ENCODE measurements at places on chromosomes 13 and 19.

- DNase-seq, result no peak
Measured at GRCh38 chr13:29254626-29255370, 340.7 kb downstream of the SLC7A1 start.

GRCh38 chr13:113936166-113936965, 37.5 kb downstream of the C13orf46 start:
- no peak for DNase-seq

DNA sequence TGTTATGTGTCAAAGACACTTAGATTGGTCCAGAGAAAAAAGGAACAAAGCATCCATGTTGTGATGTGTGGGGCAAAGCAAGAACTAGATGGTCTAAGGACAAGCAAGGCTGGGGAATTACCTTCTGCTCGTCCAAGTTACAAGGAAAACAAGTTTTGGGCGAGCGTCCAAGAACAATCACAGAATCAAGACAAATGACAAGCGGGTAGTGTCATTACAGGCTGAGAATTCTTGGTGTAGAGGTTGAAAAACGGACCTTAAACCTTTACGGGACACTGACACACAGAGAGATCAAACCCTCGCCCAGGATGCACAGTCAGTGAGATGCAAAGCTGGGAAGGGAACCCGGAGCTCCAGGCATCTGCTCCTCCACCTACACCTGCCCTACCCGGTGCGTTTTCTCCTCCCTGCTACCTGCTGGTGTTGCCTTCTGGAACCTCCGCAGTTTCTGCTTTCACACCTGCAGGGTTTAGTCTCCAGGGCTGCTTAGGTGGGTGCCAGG, 515 bp upstream of the ZNF324B start:
- DNase-seq, result peak; percentile 65

GRCh38 chr13:102968572-102969228, 97.5 kb downstream of the SLC10A2 start:
- DNase-seq, result no peak

GRCh38 chr13:76854894-76855293, 31.3 kb downstream of the KCTD12 start:
- no peak for DNase-seq

GRCh38 chr13:30666113-30666512, 48.4 kb downstream of the USPL1 start:
- DNase-seq, result no peak

DNA sequence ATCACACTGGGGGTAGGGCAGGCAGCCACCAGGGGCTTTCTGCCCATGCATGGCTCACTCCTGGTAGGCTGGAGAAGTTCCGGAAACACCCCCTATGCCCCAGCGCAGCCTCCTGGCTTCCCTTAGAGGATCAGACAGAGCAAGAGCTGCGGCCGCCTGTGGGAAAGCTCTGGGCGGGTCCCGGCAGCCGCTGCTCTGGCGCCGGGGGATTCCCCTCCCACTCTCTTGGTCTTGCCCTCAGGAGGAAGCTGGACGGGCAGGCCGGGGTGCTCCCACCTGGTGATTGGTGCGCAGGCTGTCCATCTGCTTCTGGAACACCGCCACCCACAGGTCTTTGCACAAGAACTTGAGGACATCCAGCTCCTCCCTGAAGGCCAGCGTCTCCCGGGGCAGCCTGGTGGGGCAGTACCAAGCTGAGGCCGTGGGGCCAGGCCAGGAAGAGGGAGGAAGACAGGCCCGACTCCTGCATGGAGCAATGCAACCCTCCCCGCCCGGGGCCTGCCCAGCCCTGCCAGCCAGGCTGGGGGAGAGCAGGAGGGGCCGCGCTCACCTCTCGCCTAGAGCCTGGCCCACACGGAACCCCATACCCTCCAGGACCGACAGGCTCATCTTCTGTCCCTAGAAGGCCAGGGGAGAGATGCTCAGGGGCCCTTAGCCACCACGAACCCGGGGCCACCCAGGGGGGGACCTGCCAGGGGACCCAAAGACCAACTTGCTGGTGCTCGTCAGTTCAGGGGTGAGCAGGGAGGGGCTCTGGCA, 4.0 kb upstream of the NKPD1 start:
- no peak for DNase-seq

GRCh38 chr13:36344886-36345437, 1.2 kb downstream of the SPART start:
- DNase-seq, result peak; percentile 75

GRCh38 chr19:6501740-6502648, at the start of gene TUBB4A:
Gene TUBB4A, minus strand, starts transcription at chr19:6502309. Its CDS starts 97 bp downstream, at chr19:6502212.
- DNase-seq, result no peak

DNA sequence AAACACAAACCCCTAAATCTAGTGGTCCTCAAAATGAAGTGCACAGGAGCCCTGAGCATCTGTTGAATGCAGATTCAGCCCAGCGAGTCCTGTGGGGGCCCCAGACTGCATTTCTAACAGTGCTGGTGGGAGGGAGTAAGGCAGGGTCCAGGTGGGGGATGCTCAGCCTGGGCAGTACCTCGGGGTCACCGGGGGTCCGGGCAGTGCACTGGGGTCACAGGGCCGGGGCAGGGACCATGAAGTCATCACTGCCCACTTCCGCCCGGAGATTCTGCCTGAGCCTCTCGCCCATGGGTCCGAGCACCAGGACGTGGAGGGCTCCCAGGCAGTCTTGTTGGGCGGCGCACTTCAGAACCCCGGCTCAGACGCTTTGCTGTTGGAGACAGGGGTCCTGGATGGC, 838 bp upstream of the ATP4B start:
- DNase-seq, result no peak

DNA sequence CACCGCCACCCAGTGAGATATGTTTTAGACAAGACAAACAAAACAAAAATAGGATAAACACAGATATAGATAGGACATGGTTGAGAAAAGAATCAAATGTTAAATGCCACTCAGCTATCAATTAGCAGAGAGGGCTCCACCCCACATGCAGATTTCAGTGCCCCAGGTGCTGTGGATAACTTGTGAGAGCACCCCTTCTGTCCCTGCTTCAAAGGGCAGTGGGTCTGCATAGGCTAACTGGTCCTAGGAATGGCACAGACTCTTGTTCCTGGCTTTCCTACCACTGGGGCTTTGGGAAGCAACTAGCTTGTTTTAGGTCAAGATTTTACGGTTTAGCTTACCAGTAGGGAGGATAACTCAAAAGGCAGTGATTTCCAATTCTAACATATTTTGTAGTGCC, 460.3 kb downstream of the TSHZ3 start:
- no peak for DNase-seq

GRCh38 chr19:3708207-3708931, at the start of gene TJP3:
Gene TJP3, plus strand, starts transcription at chr19:3708384. Its CDS starts 20,049 bp downstream, at chr19:3728433.
- no peak for DNase-seq

- DNase-seq, result no peak
Measured at GRCh38 chr19:36423925-36424324, 5.5 kb upstream of the ZFP82 start.

DNA sequence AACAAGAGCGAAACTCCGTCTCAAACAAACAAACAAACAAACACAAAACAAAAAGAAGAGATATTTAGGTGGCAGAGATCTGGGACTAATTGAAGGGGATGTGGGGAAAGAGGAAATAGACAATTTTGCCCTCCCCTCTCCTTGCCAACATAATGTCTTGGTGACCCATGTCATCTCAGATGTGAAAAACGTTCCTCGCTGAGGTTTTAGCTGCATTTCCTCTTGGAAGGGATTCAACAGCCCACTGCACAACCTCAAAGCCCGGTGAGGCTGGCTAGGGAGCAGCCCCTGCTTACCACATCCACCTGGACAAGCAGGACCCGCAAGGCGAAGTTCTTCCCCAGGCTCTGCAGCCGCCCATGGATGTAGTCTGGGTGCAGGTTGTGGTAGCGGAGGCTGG, 4.9 kb downstream of the ERCC1 start:
- DNase-seq, result no peak

DNA sequence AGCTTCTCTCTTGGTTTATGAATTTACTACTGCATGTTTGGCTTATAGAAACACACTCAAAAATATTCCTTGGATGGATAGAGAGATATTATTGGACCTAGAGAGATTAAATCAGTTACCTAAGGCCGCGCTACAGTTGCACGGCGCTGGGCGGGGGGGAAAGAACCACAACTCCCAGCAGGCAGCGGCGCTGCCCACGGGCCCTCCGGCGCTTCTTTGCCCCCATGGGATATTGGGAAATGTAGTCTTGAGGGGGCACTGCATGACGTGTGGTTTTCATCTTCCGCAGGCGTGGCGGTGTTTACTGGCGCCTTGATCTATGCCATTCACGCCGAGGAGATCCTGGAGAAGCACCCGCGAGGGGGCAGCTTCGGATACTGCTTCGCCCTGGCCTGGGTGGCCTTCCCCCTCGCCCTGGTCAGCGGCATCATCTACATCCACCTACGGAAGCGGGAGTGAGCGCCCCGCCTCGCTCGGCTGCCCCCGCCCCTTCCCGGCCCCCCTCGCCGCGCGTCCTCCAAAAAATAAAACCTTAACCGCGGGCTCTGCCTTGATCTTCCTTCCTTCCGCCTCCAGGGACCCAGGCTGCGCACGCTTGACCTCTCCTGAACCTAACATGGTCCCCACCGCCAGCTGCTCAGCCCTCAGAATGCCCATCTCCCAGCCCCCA, 4.8 kb downstream of the EMP3 start:
- DNase-seq, result peak; percentile 84

GRCh38 chr13:48739386-48739964, 85.7 kb downstream of the CYSLTR2 start:
- DNase-seq, result no peak

- DNase-seq, result peak; percentile 32
Measured at GRCh38 chr19:47247308-47247990, 8.9 kb upstream of the CCDC9 start.

DNA sequence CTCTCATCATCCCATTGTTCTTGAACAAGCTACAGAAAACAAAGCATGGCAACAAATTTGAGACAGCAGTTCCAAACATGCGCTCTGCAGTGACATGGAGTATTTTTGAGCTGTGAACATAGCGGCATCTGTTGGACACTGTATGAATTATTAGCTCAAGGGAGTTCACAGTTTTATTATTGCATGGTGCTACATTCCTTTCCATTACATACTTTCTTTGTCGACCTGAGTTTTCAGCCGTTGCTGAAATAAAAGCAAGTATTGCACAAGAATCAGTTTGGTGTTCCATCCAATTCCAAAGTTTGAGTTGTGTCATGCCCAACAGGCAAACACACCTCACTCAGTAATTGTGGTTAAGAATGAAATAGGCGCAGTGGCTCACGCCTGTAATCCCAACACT, 30.1 kb upstream of the METTL21C start:
- no peak for DNase-seq

DNA sequence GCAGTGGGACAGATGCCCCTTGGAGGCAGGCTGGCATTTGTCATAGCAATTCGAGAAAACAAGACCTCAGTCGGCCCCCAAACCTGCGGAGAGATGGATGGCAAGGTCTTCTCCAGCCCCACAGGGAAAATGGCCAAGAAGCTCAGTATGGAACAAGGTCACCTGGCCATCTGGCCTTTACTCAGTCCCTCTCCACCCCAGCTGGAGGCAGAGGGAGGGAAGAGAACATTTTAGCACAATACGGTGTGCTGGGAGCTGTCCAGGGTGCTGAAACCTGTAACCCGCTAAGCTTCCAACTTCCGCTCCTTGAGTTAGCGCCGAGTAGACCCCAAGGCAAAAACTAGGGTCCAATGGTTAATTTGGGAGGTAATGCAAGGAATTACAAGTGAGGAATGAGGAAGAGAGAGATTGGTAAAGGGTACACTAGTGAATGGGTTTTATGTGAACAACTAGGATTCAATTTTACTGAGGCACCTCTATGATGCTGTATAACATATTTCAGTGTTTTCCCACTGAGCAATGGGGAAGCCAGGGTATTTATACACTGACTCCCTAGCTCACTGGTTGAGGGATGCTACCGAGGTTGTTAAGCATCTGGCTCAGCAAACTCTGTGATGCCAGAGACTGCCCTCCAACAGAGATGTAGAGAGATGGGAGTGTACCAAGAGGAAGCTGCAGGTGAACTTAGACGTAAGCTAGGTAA, 64.3 kb downstream of the CACNA1A start:
- peak; percentile 26 for DNase-seq

DNA sequence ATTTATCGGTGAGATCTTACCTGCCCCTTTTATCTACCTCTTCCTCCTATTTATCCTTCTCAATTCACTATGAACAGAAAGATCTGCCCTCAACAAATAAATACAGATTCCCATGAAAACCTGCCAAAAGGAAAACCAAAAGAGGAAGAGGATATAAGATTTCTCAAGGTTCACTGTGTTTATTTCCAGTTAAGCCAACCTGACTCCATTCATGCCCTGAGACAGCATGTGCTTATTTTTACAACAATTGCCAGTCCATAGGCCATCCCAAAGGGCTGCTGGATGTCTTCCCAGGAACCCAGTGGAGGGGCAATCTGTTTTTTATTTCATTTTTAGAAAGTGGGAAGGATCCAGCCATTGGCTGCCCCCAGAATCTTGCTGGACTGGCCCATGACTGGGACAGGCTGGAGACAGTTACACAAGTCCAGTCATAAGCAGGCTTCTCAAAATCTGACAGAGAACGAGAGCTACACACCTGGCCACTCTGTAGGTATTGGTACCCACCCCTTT, 209.1 kb downstream of the IRS2 start:
- no peak for DNase-seq

DNA sequence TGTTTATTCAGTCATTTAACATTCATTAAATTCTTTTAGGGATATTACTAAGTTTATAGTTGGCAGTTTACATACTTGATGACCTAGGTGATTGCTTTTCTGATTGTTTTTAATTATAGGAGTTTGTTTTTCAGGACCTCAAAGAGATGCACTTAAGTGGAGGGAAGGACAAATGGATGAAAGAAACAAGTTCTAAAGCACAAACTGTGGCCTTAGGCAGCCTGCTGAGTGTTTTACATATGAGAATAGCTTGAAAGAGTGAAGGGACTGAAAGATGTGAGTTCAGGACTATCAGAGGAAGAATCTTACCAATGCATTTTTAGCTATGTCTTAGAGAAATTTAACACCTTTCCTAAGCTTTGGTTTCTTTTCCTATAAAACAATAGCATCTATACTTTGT, 402.6 kb downstream of the KLF12 start:
- DNase-seq, result no peak

GRCh38 chr13:83168590-83168989, 713.7 kb downstream of the SLITRK1 start:
- no peak for DNase-seq

DNA sequence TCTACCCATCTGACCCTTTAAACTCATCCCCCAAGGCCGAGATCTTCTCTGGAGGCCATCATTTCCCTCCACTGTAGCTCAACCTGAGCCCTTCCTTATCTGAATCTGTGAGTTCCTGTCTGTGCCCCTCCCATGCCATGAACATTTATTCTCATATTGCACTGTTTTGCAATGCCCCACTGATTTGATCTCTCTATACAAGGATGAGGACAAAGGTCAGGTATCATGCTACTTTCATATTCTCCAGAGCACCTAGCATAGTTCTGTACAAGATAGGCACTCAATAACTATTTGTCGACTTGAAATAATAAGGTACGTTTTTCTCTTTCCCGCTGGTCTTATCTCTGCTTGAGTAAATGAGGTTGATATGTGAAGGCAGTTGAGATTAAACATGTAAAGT, 135.5 kb downstream of the KLF5 start:
- DNase-seq, result no peak

GRCh38 chr13:36518707-36519106, 86.4 kb downstream of the CCNA1 start:
- no peak for DNase-seq
